Activated T-helper 1 cell treated with Interleukin-2 at 50 U/mL for 16 hours (primary cell): ENCODE measurements at places on chromosomes 7 and 10.

- no peak for DNase-seq
Observed at GRCh38 chr7:18834577-18834976, 282.9 kb downstream of the TWIST1 start.

DNA sequence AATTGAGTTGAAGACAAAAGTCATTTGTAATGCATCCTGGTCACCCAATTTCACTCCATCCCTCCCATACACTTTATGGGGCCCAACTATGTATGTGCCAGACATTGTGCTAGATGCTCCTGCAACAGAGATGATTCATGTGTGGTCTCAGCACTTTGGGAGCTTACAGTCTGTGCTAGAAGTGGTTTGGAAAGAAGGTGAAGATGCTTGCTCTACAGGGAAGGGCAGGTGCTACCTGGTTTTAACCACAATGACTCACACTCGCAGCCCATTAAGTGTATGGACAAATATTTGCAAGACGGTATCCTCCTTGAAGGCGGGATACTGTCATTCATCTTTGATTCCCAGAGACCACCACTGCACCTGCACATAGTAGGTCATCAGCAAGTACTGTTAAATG, 257.6 kb downstream of the OTUD1 start:
- DNase-seq, result no peak

DNA sequence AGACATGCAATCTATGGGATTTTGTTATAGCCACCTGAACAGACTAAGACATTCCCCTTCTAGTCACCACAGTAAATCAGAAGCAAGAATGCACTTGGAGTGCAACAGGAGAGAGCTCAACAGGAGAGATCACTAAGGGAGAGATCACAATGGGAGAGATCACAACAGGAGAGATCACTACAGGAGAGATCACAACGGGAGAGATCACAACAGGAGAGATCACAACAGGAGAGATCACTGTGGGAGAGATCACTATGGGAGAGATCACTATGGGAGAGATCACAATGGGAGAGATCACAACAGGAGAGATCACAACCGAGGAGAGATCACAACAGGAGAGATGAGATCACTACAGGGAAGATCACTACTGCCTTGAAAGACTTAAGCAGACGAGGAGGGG, 238.5 kb upstream of the PITRM1 start:
- DNase-seq, result no peak

DNA sequence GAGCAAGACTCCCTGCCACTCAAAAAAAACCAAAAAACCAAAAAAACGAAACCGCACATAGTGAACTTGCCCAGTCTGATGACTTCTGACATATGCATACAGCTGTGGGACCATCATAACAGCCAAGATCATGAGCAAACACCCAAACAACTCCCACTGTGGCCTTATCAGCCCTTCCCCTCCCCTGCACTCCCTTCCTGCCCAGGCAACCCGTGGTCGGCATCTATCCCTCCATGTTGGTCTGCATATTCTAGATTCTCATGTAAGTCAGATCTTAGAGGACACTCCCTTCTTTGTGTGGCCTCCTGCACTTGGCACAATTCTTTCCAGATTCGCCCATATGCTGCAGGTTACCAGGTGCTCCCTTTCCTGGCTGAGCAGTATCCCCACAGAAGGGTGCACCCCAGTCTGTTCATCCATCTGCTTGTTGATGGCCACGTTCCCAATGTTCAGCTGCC, 72.8 kb downstream of the GNA12 start:
- DNase-seq, result no peak

DNA sequence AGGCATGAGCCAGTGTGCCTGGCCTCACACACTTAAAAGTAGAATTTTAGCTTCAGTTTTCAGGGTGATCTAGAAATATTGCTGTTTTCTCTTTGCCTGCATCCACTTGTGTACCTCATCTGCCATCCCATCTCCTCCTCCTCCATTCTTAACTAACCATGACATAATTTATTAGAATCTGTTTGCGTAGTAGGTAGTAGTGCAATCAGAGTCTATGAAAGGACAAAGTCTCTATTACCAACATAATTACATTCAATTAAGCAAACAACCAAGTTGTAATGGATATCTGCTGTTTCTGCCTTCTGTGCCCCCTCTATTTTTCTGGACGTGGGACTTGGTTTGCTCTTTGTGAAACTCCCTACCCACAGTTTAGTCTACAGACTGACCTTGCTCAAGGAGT, 72.9 kb downstream of the CDK14 start:
- DNase-seq, result no peak

- DNase-seq, result no peak
Observed at GRCh38 chr7:74371381-74372341, 82.0 kb upstream of the GTF2IRD1 start.

DNA sequence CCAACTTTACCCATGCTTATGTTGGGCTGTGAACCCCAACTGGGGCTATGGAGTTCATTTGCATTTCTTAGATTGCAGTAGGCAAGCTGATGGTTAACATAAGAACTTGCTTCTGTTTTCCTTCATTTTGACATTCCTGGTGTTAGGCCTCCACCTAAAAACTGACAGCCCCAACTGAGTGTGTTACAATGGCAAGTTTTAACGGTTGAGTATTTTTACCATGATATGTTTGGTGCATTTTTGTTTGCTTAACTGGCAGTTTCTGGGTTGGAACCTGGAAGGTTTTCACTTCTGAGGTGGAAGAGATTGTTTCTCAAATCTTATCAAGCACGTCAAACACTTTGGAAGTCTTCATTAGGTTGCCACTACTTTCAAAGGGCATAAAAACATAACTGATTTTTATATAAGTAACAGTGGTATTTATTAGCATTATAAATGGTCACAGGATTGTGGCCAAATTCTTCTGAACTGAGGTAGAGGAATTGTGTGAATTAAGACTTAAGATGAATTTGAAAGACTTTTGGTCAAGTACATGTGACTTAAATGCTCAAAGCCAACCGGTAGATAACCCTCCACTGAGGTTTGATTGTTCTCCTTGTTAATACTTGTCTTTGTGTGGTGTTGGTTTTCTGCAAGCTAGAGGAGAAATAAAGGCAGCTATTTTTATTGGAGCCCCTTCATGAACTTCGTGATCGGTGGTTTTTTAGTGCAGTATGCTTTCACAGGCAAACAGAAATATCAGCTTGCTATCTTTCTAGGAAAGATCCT, 2.8 kb downstream of the BMI1 start:
- no peak for DNase-seq

DNA sequence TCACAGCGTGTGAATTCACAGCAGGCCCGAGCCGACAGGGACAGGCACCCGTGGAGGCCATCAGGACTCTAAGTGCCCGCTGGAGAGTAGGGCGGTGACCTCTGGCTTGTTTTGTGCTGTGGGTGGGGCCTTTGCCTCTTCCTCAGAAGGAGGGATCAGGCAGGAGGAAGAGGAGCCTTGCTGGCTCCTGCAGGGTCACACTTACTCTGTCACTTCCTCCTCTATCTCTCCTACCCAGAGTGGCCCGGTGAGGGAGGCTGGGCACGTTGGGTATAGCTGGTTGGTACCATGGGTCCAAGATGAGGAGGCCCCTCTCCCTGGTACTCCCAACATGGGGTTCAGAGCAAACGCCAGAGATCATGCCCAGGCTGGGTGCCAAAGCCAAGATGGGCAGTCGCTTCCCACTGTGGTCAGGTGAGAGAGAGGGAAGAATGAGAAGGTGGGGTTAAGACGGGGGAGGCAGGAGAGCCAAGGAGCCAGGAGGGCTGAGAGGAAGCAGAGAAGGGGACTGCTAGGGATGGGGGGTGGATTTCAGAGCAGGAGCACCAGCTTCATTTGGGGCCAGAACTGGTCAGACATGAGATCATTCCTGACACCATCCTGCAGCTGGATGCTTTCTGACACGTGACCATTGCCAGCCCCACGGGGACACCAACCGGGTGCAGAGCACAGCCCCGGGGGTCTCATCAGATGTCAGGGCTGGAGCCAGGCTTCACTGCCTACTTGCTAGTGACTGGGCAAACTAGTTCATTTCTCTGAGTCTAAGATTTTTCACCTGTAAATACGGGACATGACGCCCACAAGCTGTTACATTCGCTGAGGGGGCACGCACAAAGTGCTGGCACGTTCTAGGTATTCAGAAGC, 54.8 kb upstream of the CACUL1 start:
- no peak for DNase-seq

DNA sequence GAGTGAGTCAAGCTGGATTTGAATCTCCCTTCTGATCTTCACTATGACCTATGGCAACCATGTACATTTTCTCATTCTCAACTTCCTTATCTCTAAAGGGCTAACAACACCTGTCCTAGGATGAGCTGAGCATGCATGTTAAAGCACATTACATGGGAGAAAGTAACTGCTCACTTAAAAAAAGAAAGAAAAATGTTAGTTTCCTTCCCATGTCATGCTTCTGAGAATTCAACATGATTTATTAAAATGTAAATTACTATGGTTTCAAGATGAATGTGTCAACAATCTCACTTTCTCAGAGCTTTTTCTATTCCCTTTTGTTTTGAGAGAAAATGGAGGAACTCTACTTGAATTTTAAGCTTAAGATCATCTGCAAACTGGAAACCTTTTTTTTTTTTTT, 295.3 kb downstream of the SKIDA1 start:
- no peak for DNase-seq

- DNase-seq, result no peak
Observed at GRCh38 chr7:17131060-17131345, 167.4 kb upstream of the AHR start.

- no peak for DNase-seq
Observed at GRCh38 chr7:151053096-151053495, 4.6 kb downstream of the CDK5 start.

DNA sequence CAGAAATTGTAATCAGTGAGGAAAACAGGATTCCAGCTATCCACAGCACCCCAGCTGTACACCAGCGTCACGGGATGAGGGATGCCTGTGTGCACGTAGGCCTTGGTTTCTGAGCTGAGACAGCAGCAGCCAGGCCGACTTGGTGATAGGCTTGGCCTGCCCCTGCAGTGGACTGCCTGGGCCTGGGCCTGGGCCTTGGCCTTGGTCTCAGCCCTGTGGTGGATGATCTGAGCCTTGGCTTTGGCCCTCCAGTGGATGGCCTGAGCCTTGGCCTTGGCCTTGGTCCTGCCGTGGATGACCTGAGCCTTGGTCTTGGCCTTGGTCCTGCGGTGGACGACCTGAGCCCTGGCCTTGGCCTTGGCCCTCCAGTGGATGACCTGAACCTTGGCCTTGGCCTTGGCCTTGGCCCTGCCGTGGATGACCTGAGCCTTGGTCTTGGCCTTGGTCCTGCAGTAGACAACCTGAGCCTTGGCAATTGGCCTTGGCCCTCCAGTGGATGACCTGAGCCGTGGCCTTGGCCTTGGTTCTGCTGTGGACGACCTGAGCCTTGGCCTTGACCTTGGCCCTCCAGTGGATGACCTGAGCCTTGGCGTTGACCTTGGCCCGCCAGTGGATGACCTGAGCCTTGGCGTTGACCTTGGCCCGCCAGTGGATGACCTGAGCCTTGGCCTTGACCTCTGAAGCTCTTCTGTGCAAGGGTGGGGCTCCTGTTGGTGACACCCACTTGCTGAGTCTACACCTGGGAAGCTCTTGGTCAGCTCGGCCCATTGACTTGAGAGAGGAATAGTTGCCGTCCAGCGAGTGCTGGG, 93.8 kb downstream of the CUX1 start:
- no peak for DNase-seq
